Activated T-helper 2 cell treated with anti-CD3 and anti-CD28 coated beads, Interferon-gamma antibody, Interleukin-2, Interleukin-4, amounts not matched to agents 10 μg/mL and 5 μg/mL and 100 μg/mL, durations not matched to agents 14 hours and 24 hours and 36 hours (primary cell): ENCODE measurements at places on chromosomes 6 and 20.
A peak's percentile ranks its signal among the peaks of the same experiment; 100 is the strongest.

DNA sequence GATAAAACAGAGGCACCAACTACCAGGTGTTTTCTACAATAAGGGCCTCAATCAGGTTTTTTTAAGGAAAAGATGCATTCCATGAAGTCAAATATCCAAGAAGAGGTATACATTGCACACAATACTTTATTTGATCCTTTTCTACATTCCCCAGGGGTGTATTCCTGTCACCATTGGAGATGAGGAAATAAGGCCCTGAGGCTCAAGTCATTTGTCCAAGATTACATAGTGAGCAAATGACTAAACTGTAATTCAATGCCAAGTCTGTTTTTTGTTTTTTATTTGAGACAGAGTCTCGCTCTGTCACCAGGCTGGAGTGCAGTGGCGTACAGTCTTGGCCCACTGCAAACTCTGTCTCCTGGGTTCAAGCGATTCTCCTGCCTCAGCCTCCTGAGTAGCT is 69.2 kb upstream of the CDYL start:
- no peaks in the 10 kb centered on the region for H3K27me3 ChIP-seq
- H3K27ac ChIP-seq, result no peak overlapping the region
- H3K36me3 ChIP-seq, result no peaks in the 10 kb centered on the region
- H3K4me3 ChIP-seq, result no peak overlapping the region
- H3K4me1 ChIP-seq, result no peaks in the 10 kb centered on the region
- no peak for DNase-seq

DNA sequence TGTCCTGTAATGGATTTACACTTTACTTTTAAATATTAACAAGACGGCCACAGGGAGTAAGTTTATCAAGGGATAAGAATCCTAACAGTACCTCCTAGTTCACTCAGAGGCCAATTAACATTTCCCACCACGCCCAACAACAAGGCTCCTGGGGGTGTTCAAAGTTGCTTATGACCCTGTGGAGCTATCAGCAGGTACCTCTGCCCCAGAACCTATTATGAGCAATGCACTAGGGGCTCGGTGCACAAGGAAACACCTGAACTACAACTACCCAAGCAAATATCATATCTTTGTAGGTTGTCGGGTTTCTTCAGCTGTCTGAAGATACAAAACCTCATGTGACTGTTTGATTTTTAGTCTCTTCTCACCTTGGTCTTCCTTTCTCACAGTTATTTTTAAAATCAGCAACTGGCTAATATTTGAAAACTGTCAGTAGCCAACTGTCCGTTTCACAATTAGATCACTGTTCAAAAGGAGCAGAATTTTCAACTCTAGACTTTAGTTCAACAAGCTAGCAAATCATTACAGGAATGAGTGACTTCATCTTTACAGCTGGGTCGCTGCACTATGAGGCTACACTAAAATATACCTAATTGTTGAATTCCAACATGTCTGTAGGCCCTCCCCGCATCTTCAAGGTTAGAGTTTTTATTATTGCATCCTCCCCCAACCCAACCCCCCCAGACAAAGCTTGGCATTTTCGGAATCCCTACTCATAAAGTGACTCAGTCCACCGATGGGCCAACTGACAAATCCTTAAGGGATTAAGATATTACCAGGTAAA is 38.1 kb downstream of the B4GALT5 start:
- H3K4me3 ChIP-seq, result no peak overlapping the region
- no peaks in the 10 kb centered on the region for H3K27me3 ChIP-seq
- peak overlapping the region; percentile 14 for H3K27ac ChIP-seq
- peaks cover 78% of the 10 kb centered on the region for H3K4me1 ChIP-seq
- peaks cover 27% of the 10 kb centered on the region for H3K36me3 ChIP-seq

GRCh38 chr20:9610665-9611064 is 96.3 kb downstream of the LAMP5 start:
- no peak overlapping the region for H3K4me3 ChIP-seq
- no peaks in the 10 kb centered on the region for H3K36me3 ChIP-seq
- H3K27me3 ChIP-seq, result no peaks in the 10 kb centered on the region
- DNase-seq, result no peak

DNA sequence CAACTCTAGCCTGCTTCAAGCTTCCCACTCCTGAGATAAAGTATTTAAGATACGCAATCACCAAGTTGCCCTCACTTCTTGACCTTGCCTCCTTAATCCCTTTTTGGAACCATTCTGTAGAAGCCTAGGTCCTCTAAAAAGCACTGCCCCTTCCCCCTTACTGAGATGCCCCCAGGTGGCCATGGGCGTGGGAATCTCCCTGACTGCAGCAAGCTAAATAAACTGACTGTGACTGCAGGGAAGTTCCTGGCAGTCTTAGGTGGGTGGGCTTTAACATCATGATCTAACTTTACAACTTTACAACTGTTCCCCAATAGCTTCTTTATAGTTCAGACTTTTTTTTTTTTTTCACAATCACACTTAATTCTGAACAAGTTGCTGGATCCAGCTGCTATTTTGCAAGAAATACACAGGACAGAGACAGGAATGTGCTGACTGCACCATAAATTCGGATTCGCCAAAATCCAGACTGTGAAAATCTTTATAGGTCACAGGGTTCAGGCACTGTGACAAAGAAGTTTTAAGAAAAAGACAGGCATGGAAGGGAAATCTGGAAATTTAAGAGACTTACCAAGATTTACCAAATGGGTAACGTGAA is 344.2 kb upstream of the SULF2 start:
- H3K4me1 ChIP-seq, result no peaks in the 10 kb centered on the region
- H3K27ac ChIP-seq, result no peak overlapping the region

- no peak overlapping the region for H3K4me3 ChIP-seq
- no peaks in the 10 kb centered on the region for H3K4me1 ChIP-seq
- H3K36me3 ChIP-seq, result no peaks in the 10 kb centered on the region
- DNase-seq, result no peak
- peaks cover 5% of the 10 kb centered on the region for H3K27me3 ChIP-seq
- H3K27ac ChIP-seq, result no peak overlapping the region
These were observed 47.9 kb upstream of the ECHDC1 start for GRCh38 chr6:127391094-127391953.

- H3K4me1 ChIP-seq, result peaks cover 17% of the 10 kb centered on the region
- H3K27me3 ChIP-seq, result no peaks in the 10 kb centered on the region
- H3K4me3 ChIP-seq, result no peak overlapping the region
- H3K36me3 ChIP-seq, result peaks cover 6% of the 10 kb centered on the region
- DNase-seq, result no peak
These were observed 1.4 kb upstream of the DDX43 start for GRCh38 chr6:73393278-73393677.

- H3K4me3 ChIP-seq, result no peak overlapping the region
- H3K36me3 ChIP-seq, result no peaks in the 10 kb centered on the region
- H3K27me3 ChIP-seq, result peaks cover 2% of the 10 kb centered on the region
- H3K27ac ChIP-seq, result no peak overlapping the region
These were observed 114.4 kb downstream of the SOD2 start for GRCh38 chr6:159578629-159579028.

- H3K36me3 ChIP-seq, result no peaks in the 10 kb centered on the region
- H3K4me3 ChIP-seq, result no peak overlapping the region
- H3K27me3 ChIP-seq, result peaks cover 24% of the 10 kb centered on the region
- H3K27ac ChIP-seq, result no peak overlapping the region
These were observed 102.5 kb downstream of the SASH1 start for GRCh38 chr6:148445116-148445515.

DNA sequence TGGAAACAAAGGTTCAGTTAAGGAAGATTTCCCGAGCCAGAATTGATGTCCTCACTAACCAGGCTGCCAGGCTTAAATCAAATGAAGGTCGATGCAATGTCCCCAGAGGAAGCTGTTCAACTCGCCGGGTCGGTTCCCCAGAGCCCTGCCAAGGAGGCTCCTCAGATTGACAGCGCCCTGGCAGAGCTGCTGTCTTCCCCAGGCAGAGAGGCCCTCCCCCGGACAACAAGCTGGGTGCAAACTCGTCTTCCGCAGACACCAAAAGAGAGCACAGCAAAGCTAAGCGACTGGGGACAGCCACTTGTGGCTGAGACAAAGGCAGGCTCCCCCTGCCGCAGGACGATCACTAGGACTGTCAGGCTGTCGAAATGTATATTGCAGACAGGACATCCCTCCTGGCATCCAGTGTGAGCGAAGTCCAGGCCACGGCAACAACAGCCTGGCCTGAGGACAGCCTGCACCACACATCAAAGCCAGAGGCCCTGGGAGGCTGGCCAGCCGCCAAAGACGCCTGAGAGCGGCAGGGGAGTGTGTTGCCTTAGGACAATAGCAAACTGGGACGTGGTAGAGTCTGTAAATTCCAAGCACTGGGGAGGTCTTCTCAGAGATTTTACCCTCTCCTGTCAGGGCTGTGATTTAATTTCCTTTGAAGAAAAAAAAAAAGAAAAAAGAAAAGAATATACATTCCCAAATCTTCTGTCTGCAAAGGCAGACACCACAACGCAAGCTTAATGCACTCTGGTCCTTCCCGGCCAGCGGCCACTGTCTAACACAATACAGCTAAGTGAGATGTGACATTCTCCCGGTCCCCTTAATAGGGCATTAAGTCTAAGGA is 99.1 kb downstream of the HIVEP2 start:
- H3K4me3 ChIP-seq, result peak overlapping the region; percentile 60
- peak; percentile 35 for DNase-seq
- peaks cover 89% of the 10 kb centered on the region for H3K4me1 ChIP-seq
- peak overlapping the region; percentile 62 for H3K27ac ChIP-seq

- no peak for DNase-seq
- no peaks in the 10 kb centered on the region for H3K36me3 ChIP-seq
- H3K27me3 ChIP-seq, result no peaks in the 10 kb centered on the region
- H3K4me1 ChIP-seq, result peaks cover 54% of the 10 kb centered on the region
These were observed 17.3 kb upstream of the CCDC167 start for GRCh38 chr6:37516920-37517405.

DNA sequence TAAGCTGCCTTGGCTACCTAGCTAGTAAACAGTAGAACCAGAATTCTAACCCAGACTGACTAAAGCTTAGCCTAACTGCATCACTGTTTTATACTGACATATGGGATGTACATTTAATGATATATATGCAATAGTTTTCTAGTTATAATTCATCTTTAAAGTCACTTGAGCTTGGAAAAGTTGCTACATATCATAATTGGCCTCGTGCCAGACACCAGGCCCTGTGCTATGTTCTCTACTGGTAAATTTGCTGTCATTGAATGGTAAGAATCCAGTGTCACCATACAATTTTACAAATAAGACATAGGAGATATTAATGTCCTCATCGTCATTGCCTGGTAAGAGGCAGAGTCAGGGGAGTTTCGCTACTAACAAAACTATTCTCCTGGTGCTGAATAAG is 396.8 kb downstream of the CDKAL1 start:
- no peak overlapping the region for H3K4me3 ChIP-seq
- no peaks in the 10 kb centered on the region for H3K4me1 ChIP-seq
- no peak for DNase-seq
- no peaks in the 10 kb centered on the region for H3K27me3 ChIP-seq
- no peaks in the 10 kb centered on the region for H3K36me3 ChIP-seq

GRCh38 chr20:5913166-5913565 is 37.2 kb downstream of the TRMT6 start:
- no peak overlapping the region for H3K27ac ChIP-seq
- peaks cover 44% of the 10 kb centered on the region for H3K27me3 ChIP-seq
- peaks cover 10% of the 10 kb centered on the region for H3K4me1 ChIP-seq
- H3K4me3 ChIP-seq, result no peak overlapping the region

DNA sequence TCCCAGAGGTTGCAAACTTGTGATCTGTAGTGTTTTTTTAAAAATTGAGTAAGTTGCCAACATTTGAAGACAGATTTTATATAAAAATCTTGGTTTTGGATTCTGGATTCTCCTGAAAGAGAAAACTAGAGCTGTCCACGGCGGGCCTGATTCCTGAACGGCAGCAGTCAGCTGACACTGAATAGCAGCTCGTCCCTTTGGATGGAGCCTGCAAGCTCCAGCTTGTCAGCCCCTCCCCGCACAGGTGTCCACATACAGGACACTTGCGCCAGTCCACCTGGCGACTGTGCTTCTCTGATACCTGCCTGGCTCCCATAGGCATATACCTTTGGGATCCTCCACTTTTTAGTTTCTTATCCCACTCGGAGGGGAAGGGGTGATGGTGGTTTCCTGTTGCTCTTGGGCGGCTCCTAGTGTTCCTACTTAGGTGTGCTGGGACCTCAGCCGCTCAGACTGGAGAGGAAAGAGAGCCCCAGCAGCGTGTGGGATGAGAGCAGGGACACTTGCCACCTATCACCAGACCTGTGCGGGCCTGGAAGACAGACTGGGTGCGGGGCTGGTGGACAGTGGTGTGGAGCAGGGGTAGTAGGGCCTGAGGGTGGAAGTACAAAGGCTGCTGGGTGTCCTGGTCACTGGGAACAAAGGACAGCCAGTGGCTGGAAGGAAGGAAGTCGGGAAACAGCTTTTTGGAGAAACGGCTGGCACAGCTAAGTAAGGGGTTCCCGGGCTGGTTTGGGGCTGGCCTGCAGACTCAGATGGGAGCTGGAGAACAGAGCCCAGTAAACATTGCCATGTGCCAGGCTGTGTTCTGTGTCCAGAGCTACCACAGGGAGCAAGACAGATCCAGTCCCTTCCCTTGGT is 18.3 kb downstream of the GHRH start:
- H3K27ac ChIP-seq, result no peak overlapping the region
- no peaks in the 10 kb centered on the region for H3K4me1 ChIP-seq
- H3K4me3 ChIP-seq, result no peak overlapping the region
- peaks cover 52% of the 10 kb centered on the region for H3K36me3 ChIP-seq
- no peaks in the 10 kb centered on the region for H3K27me3 ChIP-seq
- DNase-seq, result no peak

DNA sequence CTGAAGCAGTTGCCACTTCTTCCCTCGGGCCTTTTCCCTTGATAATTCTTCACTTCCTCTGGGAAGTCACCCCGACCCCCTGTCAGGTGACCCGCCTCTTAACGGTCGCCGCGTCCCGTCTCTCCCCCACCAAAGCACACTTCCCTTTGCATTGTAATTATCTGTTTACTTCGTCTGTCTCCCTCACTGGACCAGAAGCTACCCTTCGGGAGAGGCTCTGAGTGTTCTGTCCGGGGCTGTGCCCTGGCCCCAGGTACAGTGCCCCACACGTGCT is 771 bp upstream of the SNAI1 start:
- H3K4me1 ChIP-seq, result peaks cover 13% of the 10 kb centered on the region
- no peak for DNase-seq
- H3K27me3 ChIP-seq, result peaks cover 31% of the 10 kb centered on the region
- peak overlapping the region; percentile 31 for H3K4me3 ChIP-seq
- H3K27ac ChIP-seq, result peak overlapping the region; percentile 70

- no peaks in the 10 kb centered on the region for H3K27me3 ChIP-seq
- peaks cover 6% of the 10 kb centered on the region for H3K4me1 ChIP-seq
- peaks cover 40% of the 10 kb centered on the region for H3K36me3 ChIP-seq
- H3K4me3 ChIP-seq, result no peak overlapping the region
- no peak for DNase-seq
These were observed 60.6 kb downstream of the SHPRH start for GRCh38 chr6:145903356-145904102.

DNA sequence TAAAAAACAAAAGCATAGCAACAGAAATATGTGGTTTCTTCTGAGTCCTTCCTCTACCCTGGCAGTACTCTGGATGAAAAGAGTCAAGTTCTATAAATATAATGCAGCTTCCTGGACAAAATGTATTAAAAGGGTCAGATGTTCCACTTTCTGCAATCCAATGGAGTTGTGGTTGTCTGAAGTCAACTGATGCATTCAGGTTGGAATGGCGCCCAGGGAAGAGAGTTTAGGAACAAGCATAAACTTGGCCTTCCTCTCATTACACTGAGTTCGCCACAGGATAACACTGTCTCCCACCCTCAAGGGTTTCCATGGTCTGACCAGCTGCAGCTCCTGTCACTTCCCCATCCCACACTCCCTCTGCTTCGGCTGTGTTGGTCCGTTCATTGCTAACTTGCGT is 66.4 kb downstream of the PLEKHG1 start:
- H3K36me3 ChIP-seq, result no peaks in the 10 kb centered on the region
- DNase-seq, result no peak

GRCh38 chr20:9839626-9840025 is 750 bp upstream of the PAK5 start:
- DNase-seq, result no peak
- H3K27me3 ChIP-seq, result peaks cover 15% of the 10 kb centered on the region
- no peak overlapping the region for H3K4me3 ChIP-seq
- H3K4me1 ChIP-seq, result no peaks in the 10 kb centered on the region
- no peaks in the 10 kb centered on the region for H3K36me3 ChIP-seq
